ENCODE measurements at places on chromosomes 2 and 18.

GRCh38 chr2:30178618-30179434 lies 32.0 kb downstream of the YPEL5 start:
- no peak for DNase-seq

DNA sequence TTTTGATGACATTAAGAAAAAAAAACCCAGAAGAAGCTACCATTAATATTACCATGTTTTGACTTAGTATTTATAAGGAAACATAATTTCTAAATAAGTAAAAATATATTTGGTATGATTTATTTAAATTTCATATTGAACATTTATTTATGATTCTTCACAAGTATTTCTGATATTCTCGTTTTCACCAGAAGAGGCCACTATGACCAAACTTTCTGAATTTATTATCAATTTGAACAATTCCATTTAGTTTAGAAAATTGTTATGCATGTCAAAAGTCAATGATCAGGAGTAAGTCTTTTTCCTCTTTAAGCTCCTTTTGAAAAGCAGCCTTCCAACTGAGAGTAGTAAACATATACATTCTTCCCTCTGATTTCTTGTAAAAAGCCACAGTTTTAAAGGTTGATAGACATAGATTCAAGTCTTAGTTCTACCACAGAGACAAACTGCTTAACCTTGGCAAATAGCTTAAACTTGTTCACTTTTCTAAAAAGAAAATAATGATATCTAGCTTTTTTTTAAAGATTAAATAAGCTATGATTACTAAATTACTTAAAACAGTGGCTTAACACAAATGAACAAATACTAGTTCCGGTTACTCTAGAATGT lies 329.9 kb downstream of the TRIB2 start:
- DNase-seq, result no peak

DNA sequence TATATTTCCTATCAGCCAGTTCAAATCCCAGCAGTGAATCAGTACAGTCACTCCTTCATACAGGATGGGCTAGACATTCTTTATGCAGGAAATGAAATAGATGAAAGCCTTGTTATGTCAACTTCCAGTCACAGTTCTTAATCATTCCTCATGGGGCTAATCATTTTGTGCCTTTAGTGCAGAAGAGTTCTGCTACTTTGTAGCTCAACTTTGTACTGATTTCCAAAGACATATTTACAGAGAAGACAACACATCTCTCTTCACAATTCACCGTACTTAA lies 593.9 kb upstream of the NETO1 start:
- DNase-seq, result no peak

DNA sequence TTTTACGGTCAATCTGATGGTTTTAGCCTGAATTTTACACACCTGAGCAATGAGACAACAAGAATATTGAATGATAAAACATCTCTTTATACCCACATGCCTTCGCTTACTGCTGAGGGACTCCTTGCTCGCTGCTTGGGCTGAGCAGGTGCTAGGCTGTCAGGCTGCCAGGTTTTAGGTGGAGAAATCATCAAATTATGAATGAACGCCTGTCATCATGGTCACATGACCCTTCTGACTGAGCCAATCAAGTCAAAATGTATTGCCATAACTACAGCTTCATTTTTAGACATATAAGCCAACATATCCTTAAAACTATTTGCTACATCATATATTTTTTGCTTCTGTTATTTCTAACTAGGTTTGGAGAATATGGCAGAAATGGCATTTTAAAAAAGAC lies 274.0 kb downstream of the LNPK start:
- DNase-seq, result no peak

GRCh38 chr18:79763407-79763806 lies 34.3 kb upstream of the KCNG2 start:
- DNase-seq, result no peak

GRCh38 chr2:8965216-8965969 lies 38.1 kb downstream of the MBOAT2 start:
- DNase-seq, result no peak

DNA sequence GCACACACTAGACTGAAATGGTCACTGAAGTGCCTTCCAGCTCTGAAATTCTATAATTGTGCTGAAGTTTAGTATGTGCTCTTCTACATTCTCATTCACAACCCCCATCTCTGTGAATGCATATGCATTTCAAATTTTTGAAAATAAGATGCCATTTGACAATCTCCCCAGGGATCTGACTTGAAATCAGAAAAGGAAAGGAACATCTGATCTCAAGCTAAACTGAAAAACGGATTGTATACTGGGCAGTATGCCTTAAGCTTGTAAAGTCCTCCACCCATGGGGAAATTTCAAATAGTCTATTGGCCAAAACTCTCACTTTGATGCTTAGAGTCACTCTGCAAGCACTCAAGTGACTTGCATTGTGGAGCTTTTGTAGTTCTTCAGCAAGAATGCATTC lies 22.9 kb downstream of the FAP start:
- no peak for DNase-seq

DNA sequence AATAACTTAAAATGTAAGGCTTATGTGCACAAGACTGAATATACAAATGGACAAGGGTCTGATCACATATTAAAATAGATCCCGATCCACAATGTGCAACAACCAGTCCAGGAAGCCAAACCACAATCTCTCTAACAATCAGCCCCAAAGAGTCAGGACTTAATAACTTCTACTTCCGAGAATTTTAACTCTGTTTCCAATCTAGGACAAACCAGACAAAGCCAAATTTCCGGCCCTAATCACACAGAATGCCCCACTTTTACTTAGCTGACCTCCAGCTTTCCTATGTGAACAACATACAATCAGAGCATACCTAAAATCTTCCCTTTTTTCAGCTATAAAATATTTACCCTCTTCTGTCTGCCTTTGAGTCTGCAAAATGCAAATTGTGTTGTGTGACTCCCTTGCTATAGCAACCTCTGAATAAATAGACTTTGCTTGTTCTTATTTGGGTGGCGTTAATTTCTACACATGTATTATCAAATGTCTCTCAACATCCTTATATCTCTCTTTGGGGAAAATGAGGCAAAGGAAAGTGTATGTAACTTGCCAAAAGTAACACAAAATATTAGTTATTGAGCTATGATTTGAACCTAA lies 381.9 kb upstream of the MC4R start:
- DNase-seq, result no peak
